ENCODE measurements at places on chromosomes 2 and 18.

GRCh38 chr2:126635736-126636135 lies 20.2 kb upstream of the GYPC start:
- DNase-seq, result no peak
- H3K4me1 ChIP-seq, result no peaks in the 10 kb centered on the region
- H3K27ac ChIP-seq, result no peak overlapping the region
- no peak overlapping the region for H3K4me3 ChIP-seq
- H3K36me3 ChIP-seq, result no peaks in the 10 kb centered on the region

GRCh38 chr2:54967269-54967668 lies 83.0 kb downstream of the RTN4 start:
- DNase-seq, result no peak
- no peak overlapping the region for H3K4me3 ChIP-seq
- no peak overlapping the region for H3K27ac ChIP-seq
- H3K27me3 ChIP-seq, result no peaks in the 10 kb centered on the region
- H3K4me1 ChIP-seq, result peaks cover 3% of the 10 kb centered on the region

DNA sequence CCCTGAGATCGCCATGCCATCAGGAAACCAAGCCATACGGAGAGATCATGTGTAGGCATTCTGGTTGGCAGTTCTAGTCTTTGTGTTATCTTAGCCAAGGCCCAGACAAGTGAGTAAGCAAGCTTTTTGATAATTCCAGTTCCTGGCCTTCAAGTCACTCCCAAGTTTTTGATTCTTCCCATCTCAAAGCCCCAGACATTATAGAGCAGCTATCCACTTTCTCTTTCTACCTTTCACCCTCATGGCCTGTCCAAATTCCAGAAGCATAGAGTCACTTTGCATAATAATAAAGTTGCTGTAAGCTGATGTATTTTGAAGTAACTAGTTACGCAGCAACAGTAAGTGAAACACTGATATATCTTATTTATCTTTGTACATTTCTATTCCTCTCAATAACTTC lies 26.8 kb upstream of the IL1RL1 start:
- H3K4me3 ChIP-seq, result no peak overlapping the region
- no peaks in the 10 kb centered on the region for H3K4me1 ChIP-seq

GRCh38 chr18:11526675-11527074 lies 82.7 kb upstream of the SLC35G4 start:
- no peak overlapping the region for H3K4me3 ChIP-seq
- H3K27ac ChIP-seq, result no peak overlapping the region
- no peaks in the 10 kb centered on the region for H3K27me3 ChIP-seq
- no peaks in the 10 kb centered on the region for H3K4me1 ChIP-seq

DNA sequence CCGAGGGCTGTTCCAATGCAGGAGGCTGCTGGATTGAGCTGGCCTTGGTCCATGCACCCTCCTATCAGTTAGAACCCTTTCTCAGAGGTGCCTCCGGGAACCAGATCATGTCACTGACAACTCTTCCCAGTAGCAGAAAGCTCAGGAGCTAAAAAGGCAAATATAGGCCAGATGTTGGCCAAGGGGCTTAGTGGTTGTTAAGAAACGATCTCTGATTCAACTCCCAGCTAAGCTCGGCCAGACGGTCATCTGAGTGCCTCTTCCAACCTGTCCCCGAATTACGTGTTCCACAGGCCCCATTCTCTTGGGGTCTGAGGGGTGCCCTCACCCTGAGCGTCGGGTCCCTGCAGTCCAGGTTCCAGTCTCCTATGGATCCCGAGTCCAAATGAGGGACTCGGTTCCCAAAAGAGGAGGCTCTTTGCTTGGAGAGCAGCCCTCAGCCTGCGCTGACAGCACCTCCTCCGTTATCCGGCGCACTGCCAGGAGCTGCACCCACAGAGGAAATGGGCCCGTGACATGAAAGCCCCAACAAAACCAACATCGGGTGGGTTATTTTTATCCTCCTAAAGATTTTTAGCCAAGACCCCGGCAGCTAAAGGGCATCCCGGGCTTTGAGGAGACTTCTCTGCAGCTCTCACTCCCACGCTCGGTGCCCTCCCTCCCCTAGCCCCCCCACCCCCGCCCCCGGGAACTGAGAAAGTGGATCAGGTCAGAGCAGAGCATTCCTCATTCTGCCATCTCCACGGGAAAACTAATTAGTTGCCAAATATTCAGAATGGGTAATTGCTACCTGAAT lies 106.6 kb upstream of the ID2 start:
- no peak overlapping the region for H3K4me3 ChIP-seq
- DNase-seq, result no peak
- no peak overlapping the region for H3K27ac ChIP-seq

Data from prostate gland (tissue), 2 donors.